ENCODE measurements at places on chromosomes 4 and X.

- DNase-seq = no peak
These were observed 11.7 kb upstream of the PITX2 start for GRCh38 chr4:110634350-110635162.

- no peak for DNase-seq
These were observed 74.4 kb downstream of the MTMR1 start for GRCh38 chrX:150767475-150768131.

GRCh38 chr4:144174401-144175067, 34.0 kb upstream of the GYPA start:
- DNase-seq = peak; percentile 55

DNA sequence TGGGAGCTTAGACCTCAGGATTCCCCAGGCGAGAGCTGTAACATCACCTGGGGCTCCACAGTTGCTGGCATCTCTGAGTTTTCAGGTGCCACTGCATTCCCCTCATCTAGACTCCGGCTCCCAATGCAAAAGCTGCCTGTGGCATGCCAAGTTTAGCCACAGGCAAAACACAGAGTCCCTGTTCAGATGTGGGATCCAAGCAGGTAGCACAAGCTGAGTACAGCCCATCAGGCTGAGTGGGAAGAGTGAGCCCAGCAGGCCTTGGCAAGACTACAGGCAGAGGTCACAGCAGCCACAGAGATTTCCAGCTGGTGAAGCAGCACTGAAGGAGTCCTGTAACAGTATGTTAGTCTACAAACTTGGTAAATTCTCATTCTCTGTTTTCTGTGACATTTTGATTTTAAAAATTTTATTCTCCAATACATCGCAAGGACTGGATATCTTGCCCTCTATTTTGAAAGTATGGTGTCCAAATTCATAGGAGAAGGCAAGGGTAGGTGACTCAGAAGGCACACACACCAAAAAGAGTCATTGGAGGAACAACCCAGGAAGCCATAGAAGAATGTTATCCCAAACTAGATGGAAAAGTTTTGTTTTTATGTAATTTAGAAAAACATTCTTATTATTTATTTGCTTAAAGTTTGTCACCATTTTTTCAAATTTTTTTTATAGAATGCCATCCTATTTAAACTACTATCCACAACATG, 13.6 kb upstream of the CXCL2 start:
- no peak for DNase-seq

DNA sequence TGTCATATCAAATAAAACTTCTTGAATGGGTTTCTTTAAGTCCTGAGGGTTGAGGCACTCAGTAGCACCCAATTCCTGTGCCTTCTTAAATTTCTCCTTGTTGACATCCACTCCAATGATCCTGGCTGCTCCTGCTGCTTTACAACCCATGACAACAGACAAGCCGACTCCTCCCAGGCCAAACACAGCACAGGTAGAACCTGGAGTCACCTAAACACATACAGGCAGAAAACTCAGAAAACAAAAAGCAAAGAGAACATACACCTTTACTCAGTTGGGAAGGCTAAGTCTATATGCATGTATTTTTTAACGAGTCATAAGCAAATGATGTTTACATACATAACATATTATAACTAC, 10.3 kb downstream of the ADH6 start:
- no peak for DNase-seq

- DNase-seq = no peak
These were observed 2.1 kb downstream of the HELT start for GRCh38 chr4:185020293-185020808.

- peak; percentile 92 for DNase-seq
These were observed 452 bp upstream of the GK start for GRCh38 chrX:30652527-30653414.

DNA sequence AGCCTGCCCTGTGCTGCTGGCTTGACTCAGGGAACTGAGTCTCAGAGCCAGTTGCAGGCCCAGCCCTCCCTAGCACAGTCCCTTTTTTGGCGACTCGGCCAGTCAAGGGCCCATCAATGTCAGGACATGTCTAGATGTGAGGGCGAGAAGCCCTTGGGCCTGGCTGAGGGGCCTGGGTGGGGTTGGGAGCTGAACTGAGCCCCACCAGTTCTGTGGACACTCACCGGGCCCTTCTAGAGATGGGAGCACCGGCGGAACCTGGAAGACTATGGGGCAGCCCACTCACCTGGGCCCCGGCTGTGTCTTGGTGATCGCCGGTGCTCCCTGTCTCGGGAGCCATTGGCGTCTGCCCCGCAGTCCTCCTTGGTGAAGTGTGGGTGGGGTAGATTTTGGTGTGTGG, 245.9 kb downstream of the AFAP1 start:
- no peak for DNase-seq

GRCh38 chr4:36321176-36321575, 39.8 kb downstream of the DTHD1 start:
- no peak for DNase-seq

DNA sequence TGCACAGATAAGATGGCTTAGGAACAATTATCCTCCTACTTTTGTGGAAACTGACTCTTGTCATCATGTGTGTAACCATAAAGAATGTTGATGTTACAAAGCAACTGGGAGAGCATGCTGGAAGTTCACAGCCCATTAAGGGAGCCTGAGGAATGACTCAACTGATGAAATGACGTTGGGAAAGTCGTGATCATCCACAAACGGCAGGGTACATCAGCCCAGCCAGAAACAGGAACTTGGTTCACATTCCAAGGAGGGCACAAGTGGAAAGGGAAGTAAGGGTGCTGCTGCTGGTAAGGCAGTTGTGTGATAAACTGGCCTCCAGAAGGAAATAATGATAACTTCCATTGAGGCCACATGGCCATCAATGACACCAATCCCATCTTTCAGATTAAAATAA, 6.7 kb downstream of the TEC start:
- DNase-seq = no peak

DNA sequence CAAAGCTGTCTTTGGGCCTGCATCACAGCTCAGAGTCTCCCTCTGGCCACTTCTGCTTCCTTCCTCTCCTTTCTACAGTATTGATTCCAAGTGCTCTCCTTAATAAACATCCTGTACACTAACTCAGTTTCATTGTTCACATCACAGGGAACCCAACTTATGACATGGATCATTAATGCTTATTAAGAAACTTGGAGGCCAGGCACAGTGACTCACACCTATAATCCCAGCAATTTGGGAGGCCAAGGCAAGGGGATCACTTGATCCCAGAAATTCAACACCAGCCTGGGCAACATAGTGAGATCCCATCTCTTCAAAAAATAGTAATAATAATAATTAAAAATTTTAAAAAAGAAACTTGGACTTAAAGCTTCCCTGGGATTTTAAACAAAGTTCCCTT, 89.2 kb upstream of the EFHC2 start:
- no peak for DNase-seq

GRCh38 chrX:23840674-23841073, 57.7 kb downstream of the SAT1 start:
- DNase-seq = no peak

- no peak for DNase-seq
These were observed 149.3 kb upstream of the NOCT start for GRCh38 chr4:138866314-138866713.

- peak; percentile 37 for DNase-seq
These were observed 18.6 kb downstream of the ZCCHC4 start for GRCh38 chr4:25330905-25331808.

DNA sequence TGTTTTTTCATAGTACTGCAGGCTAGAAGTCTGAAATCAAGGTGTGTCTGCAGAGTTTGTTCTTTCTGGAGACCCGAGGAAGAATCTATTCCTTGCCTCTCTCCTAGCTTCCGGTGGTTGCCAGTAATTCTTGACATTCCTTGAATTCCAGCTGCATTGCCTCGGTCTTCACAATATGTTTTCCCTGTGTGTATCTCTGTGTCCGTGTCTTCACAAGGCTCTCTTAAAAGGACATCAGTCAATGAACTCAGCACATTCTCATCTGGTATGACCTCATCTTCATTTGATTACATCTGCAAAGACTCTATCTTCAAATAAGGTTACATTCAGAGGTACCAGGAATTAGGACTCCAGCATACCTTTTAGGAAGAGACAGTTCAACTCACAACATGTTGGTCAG, 163.4 kb downstream of the BANK1 start:
- no peak for DNase-seq

DNA sequence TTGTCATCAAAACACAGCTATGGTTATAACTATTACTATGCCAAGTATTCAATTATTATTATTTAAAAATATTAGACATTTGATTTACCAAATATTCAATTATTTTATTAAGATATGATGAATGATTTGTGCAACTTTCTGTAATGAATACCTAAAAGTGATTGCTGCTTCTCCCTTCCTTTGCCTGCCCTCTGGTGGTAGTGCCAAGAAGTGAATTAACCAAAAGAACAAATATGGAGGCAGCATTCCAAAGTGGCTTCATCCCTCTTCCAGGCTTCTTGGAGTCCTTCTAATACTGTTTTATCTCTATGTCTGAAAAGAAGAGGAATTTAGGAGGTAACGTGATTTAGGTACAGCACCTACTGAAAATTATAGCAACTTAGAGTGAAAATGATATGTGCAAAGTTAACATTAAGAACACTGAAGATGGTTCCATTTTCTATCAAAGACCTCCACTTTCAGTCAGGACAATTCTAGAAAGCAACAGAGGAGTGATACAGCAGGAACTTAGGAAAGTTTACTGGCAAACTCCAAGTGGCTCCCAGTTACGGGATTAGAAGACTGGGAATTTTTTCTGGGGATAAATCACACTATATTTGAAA, 43.0 kb downstream of the ENPEP start:
- DNase-seq = peak; percentile 40

- no peak for DNase-seq
These were observed 103.1 kb downstream of the PAPSS1 start for GRCh38 chr4:107616838-107617389.

- DNase-seq = no peak
These were observed 9.7 kb upstream of the SOX3 start for GRCh38 chrX:140514554-140514953.

- no peak for DNase-seq
These were observed 11.7 kb upstream of the AP1AR start for GRCh38 chr4:112219826-112220366.

DNA sequence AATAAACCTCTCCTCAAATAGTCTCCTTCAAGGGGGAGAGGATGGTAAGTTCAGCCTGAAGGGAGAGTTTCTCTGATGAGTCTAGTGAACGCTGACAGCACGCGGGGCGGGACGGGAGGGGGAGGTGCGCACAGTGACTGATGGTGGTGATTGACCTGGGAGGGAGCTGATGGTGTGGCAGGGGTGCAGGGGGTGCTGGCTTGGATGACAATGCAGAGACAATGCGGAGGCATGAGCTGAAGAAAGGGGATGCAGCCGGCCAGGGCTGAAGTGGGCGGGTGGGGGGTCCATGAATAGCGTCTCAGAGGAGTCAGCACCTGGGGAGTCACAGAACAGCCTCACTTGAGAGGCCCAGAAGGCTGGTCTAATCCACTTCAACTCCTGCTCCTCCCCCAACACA, 142.5 kb upstream of the PJA1 start:
- DNase-seq = no peak

- DNase-seq = no peak
These were observed 863.3 kb downstream of the CENPC start for GRCh38 chr4:66681962-66682361.

- DNase-seq = peak; percentile 15
These were observed 24.3 kb downstream of the LINC00632 start for GRCh38 chrX:140733766-140734342.

DNA sequence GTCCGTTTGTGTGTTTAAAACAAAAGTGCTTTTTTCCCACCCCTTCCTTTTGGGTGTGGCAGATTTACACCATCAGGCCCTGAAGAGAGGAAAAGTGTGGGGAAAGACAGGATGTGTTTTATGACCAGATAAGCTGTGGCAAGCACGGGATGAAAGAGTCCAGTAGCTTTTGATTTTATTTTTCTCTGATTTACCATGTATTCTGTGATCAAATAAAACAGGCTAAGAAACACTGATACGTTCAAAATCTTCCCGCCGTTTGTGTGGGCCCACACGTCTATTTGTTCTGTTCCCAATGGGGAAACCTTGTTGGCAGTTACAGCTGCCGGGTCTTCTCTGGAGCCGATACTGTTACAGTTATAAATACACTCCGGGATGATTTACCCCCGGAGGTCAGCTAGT, 10.8 kb downstream of the LRP2BP start:
- DNase-seq = no peak

GRCh38 chrX:24245202-24245601, 68.7 kb downstream of the SUPT20HL2 start:
- DNase-seq = no peak

GRCh38 chrX:153609917-153610835, 11.2 kb upstream of the CCNQ start:
- DNase-seq = peak; percentile 76

DNA sequence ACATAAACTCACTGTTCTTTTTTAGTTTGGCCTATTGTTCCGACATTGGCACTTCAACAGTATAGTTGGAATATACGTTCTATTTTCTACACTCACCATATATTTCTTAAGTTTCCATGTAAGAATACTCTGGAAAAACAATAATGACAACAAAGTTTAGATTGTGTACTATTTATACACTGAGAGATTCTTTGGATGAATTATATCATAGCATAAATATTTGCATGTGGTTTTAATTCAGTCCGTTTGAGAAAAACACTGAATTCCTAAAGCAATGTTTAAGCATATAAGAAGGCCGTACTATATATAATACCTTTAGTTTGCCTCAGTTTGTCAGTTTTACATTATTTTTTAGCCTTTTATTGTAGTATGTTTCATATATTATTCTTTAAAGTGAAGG, 82.4 kb downstream of the RAP1GDS1 start:
- no peak for DNase-seq

DNA sequence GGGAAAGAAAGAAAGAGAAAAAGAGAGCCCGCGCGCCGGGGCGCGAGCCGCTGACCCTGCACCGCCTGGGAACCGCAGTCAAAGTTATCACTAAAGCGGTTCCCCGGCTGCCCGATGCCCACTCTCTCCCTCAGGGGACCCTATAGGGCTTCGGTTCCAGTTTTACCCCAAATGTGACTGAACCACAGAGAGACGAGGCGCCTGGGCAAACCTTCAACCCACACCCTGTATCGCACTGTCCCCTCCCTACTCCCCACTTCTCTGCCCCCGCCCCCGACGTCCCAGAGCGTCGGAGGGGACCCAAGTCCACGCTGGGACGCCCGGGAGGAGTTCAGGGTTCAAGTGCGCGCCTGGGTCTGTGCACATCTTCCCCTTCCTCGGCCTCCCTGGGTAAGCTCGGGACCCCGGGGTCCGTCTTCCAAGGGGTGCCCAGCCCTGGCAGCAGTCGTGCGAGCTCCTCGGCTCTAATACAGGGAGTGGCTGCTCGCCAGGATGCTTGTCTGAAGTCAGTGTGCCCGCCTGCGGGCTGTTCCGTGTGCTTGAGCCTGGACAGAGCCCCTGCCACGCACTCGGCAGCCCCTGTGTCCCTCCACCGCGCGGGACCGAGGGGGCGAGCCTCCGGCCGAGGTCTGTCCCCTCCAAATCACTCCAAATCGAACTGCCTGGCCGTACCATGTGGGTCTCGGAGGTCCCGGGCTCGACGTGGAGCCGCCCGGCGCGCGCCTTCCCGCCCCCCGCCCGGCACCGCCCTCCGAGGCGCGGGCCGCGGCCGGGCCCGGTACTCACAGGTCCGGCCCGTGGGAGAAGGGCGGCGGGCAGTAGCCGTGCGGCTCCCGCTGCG, 960 bp downstream of the TRPC3 start:
- DNase-seq = peak; percentile 16

All from CD4-positive, alpha-beta T cell treated with Interleukin-21 for 1 hour (primary cell).